ENCODE measurements at places on chromosomes 16 and 17. TPM values are rescaled to one million over a fixed set of nuclear protein-coding genes. Genes with fewer than 3 reads are reported as not detected.

The PTGES3L gene
- total RNA-seq: 0.40 TPM

The ITGA2B gene
- 6.2 TPM for total RNA-seq

The KRTAP3-2 gene
- not detected for total RNA-seq

The SGCA gene
- total RNA-seq: 3.5 TPM

The BLMH gene
- total RNA-seq: 31.3 TPM

The ITGAD gene
- total RNA-seq: 0.89 TPM

The PABPN1L gene
- not detected for total RNA-seq

The KIF2B gene
- not detected for total RNA-seq

The TBC1D3C gene
- not detected for total RNA-seq

The TNFSF12 gene
- total RNA-seq: 63.9 TPM

The SLFN12L gene
- total RNA-seq: 6.0 TPM

The UTP4 gene
- total RNA-seq: 40.1 TPM

The TRIM65 gene
- 24.7 TPM for total RNA-seq

GRCh38 chr17:32100971-32101631 lies 41.2 kb upstream of the RHOT1 start:
- DNase-seq: no peak

DNA sequence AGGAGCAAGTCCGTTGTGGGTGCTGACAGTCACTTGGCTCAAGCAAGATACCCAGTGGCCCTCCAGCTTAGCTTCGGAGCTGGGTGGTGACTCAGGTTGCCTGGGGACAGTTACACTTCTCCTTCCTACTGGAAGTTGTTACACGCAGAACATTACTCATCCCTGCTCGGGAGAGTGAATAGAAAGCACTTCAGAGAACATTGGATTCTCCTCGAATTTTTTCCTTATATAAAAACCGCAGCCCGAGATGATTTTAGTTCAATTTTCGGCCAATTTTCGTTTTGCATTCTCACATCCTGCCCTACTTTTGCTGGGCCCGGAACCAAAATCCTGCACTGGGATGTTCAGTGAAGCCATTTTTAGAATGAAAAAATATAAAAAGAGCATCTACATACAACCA lies 99.7 kb downstream of the ELAC2 start:
- DNase-seq: no peak

DNA sequence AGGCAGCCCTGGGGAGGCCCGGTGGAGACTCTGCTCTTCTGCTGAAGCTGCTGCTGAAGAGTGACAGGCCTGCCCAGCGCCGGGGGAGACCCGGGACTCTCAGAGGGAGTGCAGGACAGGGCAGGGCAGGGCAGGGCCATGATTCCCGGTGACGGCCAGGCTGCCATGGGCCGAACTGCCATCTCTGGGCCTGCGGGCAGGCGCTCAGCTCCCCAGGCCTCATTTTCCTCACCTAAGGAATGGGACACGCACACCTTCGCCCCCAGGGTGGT lies 22.6 kb upstream of the SSTR5 start:
- no peak for DNase-seq

GRCh38 chr17:41796121-41796895 lies 9.8 kb upstream of the JUP start:
- DNase-seq: no peak

DNA sequence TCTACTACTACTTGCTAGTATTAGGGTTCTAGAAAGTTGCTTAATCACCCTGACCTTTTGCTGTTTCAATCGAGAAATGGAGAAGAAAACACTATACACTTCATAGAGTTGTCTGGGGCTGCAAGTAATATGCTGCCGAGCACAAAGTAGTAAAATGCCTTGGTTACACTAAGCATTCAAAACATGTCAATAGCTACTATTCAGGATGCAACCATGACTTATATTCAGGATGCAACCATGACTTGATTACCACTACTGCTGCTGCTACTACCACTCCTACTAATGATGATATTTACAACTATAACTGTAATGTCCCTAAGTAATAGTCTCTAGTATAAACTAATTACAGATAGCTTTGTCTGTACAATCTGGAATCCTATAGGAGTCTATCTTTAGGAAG lies 35.3 kb downstream of the ADAMTS18 start:
- DNase-seq: no peak

DNA sequence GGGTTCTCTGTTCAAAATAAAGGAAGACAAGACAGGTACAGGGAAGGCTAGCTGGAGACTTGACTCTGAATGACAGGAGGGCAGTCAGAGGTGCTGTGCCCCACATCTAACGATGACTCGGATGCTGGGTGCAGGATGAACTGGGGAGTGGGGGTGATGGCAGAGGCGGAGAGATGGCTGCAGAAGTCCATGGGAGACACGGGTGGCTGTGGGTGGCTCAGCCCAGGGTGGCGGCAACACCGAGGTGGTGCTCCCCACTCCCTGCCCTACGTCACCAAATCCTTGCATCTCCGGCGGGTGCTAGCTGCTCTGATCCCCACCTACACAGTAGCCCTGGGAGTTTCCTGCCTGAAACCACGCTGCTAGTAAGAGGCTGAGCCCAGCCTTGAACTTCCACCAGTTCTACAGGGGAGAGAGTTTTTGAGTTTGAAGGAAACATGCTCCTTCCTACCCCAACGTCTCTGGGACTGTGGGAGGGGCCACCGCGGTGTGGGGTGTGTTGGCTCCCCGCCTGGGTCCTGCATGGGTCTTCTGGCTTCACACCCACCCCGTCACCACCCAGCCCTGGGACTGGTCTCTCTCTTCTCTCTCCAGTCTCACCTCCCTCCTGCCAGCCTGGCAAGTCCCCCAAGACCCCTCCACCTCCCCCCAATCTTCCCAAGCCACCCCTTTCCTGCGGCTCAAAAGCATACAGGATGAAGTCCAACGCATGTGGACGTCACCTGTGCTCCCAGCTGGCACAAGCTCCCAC lies 4.5 kb downstream of the GSG1L start:
- no peak for DNase-seq

GRCh38 chr17:42342242-42343008 lies 45.8 kb downstream of the STAT3 start:
- DNase-seq: no peak

- no peak for DNase-seq
Observed at GRCh38 chr16:10078541-10078949, 103.7 kb downstream of the GRIN2A start.

DNA sequence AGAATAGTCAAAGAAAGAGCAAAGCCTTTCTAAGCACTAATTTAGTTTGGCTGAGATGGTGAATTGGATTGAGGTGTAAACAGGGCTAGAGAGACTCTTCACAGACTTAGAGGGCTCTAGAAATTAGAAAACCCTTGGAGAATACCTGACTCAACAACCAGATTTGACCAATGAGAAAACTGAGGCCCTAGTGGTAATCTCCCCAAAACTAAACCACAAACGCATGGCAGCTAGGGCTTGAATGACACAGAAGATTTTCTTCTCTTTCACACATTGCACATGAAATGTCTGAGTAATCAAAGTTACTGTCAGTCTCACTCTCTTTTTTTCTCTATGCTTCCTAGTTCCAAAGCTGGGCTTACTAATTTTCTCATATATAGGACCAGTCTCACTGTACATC lies 314.5 kb upstream of the KCNJ16 start:
- DNase-seq: no peak

DNA sequence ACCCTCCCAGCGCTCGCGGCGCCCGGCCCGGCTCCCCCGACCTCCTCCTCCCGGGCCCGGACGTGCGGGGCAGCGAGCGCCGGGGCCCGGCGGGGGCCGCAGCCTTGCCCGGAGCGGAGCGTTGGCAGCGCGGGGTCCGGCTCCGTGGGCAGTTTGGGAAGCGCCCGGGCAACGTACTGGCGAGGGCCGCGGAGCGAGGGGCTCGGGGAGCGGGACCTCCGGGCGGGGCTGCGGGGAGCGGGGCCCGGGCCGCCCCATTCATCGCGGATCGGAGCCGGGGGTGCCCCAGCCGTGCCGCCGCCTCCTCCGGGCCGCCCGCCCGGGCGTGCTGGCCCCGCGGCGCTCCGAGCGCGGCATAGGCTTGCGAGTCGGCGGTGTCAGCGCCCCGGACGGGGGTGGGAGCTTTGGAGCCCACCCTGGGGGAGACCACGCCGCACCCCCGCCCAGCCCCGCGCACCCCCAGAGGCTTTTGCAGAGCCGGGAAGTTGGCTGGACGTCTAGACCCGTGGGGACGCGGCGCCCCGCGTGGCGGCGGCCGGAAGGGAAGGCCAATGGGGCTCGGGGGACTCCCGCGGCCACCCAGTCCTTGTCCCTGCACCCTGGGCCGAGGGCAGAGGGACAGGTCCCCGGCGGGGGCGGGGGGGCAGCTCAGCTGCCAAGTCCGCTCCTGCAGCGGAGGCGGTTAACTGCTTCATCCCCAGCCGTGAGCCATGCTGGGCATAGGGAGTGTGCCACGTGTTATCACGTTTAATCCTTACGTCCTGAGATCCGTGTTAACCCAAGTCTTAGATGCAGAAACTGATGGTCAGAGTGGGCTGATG lies 852 bp downstream of the ZNF469 start:
- peak; percentile 67 for DNase-seq

DNA sequence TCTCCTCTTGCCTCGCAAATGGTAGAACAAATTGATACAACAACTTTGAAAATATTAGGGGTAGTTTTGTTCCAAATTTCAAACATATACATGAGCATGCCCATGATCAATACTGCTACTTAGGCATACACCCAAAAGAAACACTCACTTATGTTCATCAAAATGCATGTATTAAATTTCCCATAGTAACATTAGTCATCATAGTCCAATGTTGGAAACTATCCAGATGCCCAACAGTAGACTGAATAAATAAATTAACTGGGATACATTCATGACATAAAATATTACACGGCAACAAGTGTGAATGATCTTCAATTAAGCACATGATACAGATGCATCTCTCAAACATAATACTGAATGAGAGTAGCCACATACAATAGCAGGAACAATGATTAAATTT lies 391.6 kb downstream of the CDH11 start:
- no peak for DNase-seq

DNA sequence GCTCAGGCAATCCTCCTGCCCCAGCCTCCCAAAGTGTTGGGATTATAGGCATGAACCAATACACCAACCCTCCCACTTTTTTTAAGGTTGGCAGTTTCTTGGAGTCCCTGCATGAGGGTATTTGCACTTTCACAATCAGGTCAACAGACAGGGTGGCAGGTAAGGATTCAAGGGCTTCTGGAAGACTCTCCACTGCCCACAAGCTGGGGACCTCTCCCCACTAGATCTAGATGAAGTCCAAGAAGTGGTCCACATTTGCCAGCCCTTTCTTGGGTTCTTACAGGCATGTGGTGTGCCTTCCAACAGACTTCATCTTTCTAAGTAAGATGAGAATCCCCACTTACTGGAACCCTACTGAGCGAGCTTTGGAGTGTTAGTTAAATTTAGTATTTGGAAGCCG lies 3.9 kb downstream of the ASB16 start:
- DNase-seq: no peak

- DNase-seq: peak; percentile 77
Observed at GRCh38 chr16:22188595-22189442, 17.3 kb upstream of the EEF2K start.

DNA sequence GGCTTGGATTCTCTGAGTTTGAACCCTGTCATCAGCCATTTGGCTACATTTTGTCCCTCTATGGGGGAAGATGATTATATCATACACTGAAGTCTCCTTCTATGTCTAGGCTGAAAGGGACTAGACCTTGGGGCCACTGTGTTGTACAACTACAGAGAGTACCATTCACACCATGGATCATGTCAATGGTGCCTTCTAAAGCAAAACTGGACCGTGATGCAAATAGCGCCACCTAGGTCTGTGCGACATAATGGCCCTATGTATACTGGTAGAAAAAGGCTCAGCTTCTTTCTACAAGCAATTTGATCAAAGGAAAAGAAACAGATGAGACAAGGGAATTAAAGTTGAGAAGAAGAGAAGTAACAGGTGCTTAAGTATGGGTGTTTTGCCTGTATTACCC lies 100.7 kb downstream of the LYRM1 start:
- no peak for DNase-seq

- no peak for DNase-seq
Observed at GRCh38 chr16:9300252-9300651, 208.8 kb downstream of the HAPSTR1 start.

DNA sequence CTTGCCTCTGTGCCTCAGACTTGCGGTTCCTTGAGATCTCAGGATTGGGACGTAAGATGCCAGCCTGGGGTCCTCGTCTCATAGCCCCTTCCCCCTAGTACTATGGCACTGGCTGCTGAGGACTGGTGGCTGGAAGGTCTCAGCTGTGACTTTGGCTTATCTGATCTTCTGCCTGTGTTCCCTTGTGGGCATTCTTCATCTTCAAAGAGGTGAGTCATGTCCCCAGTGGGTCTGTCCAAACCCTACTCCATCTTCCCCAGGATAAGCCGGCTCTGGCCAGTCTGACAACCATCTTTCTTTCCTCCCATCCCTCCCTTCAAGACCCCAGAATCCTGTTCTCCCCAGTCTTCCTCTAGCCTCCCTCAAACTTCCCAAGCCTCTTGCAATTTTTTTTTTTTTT lies 3.6 kb downstream of the CD19 start:
- DNase-seq: no peak

DNA sequence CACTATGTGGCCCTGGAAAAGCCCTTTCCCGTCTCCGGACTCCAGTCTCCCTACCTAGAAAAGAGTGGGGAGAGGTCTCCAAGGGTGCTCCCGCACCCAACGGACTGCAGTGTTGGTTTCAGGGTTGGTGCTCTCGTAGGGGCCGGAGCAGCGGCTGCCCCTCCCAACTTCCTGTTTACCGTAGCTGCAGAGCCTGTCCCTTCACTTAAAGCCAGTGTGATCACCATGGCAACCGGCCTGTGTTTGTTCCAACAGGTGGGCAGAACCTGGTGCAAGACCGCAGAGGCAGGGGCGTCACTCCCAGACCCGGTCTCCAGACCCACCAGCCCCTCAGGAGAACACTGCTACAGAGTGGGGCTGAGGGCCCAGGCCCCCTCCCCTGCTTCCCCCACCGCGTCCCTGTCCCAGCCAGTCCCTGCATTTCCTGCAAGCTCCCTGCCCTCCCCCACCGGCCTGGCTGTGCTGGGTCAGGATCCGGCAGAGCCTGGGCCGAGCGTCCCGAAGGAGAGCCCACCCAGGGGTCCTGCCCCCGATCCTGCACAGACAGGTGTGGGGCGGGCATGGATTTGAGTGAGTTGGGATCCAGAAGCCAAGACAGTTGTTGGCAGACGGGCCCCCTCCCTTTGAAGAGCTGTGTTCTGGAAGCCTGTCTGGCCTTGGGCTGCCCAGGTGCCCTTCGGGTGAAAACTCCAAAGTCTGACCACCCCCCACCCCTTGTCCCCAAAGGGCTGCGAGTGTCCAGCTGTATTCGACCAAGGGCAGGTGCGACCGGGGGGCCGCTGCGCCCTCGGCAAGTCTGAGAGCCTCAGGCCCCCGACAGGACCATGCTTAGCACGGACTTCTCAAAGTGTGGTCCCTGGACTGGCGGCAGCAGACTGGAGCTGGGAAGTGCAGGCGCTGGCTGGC lies 1.5 kb upstream of the BAIAP3 start:
- DNase-seq: no peak

All from sciatic nerve (tissue), 2 donors.